ENCODE measurements at places on chromosomes 2 and 18.

- no peak for DNase-seq
Measured at GRCh38 chr2:29113027-29113686, 2.1 kb upstream of the CLIP4 start.

DNA sequence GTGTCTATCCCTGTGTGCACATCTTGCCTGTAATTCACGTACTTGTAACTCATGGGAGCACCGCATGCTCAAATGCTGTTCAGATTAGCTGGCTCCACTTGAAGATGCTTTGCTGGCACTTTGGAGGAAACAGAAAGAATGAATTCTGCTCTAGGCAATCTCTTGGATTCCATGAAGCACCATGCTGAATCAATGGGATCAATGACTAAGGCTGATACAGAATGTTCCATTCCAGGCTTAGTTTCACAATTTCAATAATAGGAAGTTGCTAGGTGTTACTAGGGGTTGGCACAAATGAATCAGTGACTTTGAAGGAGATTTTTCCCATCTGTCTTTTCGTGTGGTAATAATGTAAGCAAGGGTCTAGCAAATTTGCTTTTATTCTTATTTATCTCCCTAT lies 328.8 kb downstream of the OSR1 start:
- DNase-seq, result no peak

- peak; percentile 62 for DNase-seq
Measured at GRCh38 chr2:63189026-63189425, 138.4 kb downstream of the OTX1 start.

DNA sequence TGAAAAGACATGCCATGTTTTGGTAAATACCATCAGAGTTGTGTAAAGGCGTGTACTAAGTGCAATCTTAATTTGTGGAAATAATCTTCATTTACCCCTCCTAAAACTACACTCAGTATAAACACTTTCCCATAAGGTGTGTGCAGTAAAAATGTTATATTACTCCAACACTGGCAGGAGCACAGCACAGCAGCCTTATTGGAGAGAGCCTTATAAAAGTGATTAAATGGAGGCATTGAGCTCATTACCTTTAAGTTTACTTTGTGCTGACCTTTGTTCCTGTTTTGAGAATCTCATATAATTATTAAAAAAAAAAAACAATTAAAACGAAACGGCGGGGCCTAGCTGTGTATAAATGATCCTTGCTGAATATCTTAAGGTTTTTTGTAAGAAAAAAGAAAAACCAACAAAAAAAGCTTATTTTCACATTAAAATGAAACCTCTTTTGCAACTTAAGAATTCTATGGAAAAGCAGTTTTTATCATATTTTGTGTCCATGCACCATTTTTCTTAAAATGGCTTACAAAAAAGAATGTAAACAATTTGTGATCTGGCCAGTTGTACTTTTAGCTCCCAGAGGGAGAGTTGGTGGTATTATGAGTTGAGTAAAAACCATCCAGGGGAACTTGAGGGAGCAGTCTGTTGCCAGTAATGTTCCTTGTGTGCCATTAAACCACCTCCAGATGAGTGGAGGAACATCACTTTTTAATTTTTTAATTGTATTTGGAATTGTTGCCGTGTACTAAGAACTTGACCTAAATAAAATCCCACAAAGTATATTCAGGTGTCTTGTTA lies 103.4 kb downstream of the ABI2 start:
- no peak for DNase-seq

GRCh38 chr2:39981883-39982311 lies 202.8 kb upstream of the THUMPD2 start:
- DNase-seq, result no peak

- DNase-seq, result peak; percentile 43
Measured at GRCh38 chr18:37393945-37394609, 171.5 kb downstream of the CELF4 start.

DNA sequence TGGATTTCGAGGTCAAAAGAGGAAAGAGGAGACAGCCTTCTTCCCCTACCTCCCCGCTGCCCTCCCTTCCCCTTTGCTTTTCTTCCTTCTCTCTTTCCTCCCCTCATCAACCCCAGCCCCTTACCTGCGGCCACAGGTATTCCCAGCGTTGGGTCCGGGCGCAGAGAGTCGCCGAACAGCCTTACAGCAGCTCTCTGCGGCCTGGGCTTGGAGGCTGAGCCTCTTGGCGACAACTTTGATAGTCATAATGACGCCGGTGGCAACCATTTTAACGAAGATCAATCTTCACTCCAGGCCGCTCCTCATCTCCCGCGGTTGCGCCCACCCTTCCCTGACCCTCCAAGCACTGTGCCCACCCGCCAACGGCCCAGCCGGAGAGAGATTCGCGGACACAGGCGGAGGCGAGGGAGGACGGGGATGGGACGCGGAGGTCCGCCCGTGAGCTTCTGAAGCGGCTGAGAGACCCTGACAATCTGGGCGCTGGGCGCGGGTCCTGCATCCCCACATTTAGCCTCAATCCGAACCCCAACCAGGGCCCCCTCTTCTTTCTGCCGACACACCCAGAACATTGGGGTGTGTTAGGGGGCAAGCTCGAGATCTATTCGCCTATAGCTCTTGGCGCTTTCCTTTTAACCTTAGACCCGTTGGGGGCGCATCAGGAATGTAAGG lies 1.5 kb upstream of the EVX2 start:
- no peak for DNase-seq

GRCh38 chr2:218397820-218398436 lies 1.7 kb upstream of the CTDSP1 start:
- peak; percentile 98 for DNase-seq

DNA sequence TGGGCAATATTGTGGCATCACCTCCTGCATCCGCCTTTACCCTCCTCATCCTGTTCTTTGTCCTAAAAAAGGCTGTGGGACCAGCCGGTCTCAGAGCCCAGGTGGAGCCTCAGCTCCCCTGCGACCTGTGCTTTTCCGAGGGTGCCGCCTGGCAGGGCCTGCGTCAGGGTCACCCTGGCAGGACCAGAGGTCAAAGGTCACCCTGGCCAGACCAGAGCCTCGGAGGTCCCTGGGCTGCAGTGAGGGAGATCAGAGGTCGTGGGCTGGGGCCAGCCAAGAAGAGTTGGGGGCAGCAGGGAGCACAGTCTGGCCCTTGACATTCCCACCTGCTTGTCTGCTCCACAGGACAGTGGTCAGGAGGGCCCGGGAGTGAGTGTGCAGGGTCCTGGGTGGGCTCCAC lies 31.5 kb downstream of the RBFA start:
- DNase-seq, result no peak

DNA sequence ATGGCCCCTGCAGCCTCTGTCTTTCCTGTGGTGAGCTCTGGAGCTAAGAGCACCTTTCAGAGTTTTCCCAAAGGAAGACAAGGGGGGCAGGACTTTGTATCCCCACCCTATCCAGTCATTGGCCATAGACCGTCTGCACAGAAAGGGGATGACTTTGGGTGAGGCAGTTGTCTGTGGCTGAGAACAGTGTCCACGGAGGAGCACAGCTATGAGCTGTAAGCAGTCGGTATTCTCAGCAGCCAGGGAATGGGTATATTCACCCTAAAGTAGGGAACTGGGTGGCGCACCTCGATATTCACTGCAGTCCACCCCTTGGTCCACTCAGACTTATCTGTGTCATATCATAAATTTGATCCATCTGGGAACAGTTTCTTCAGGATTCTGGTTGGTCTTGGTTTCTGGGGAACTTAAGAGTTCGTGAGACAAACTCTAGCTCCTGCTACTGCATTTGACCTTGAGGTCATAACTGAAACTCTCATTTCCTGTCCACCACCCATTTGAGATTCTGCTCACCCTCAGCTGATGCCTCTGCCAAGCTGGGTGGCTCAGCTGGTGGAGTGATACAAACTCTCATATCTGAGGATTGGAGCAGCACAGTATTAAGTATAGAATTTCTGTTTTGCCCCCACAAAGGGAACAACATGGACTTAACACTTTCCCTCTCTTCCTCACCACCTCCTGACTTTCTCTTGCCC lies 45.2 kb upstream of the SCG2 start:
- DNase-seq, result no peak

DNA sequence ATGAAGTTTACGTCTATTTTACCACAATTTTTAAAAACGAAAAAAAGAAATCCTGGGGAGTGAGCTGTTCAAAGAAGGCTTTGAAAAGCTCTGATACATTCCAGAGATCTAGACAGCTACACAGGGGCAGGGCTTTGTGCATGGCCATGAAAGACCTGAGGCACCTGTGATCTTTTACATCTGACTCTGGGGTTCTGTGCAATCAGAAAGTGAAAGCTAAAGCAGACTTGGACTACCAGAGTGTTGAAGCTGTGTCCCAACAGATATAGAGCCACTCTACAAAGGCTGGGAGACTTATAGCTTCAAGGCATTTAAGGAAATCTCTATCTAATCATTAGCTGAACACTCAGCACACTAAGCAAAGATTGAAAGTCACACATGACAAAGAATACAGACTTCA lies 34.1 kb downstream of the PARD6G start:
- DNase-seq, result no peak

DNA sequence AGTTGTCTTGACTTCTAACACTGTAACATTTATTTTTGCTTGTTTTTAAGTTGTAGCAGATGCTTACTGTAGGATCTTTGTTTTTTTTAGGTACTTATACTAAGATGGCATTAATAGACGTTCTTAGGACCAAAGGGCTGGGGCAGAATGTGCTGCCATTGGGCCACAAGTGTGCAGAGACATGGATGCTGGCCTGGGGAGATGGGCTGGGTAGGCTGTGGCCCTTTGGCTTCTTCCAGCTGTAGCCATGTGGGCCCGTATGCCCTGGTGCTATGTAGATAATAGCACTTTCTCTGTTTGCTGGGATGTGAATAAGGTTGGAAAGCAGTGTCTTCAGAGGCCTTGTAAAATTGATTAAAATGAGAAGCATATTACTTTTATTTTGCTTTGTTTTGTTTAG lies 18.8 kb downstream of the RAB31 start:
- no peak for DNase-seq

DNA sequence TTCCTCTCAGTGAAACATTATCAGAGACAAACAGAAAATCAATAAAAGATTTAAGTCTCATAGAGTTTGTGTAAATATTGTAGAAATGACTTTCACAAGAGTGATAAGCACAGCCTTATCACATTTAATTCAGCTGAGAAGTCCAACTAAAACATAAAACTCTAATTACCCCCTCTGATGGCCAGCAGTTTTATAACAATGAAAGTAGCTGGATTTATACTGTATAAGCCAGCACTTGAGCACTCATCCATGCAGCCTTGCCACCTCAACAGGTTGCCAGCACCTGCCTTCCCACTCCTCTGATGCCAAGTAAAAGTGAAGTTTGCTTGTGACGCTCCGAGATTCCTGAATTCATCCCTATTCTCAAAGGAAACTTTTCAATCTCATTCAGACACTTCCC lies 103.0 kb upstream of the STK39 start:
- peak; percentile 41 for DNase-seq

DNA sequence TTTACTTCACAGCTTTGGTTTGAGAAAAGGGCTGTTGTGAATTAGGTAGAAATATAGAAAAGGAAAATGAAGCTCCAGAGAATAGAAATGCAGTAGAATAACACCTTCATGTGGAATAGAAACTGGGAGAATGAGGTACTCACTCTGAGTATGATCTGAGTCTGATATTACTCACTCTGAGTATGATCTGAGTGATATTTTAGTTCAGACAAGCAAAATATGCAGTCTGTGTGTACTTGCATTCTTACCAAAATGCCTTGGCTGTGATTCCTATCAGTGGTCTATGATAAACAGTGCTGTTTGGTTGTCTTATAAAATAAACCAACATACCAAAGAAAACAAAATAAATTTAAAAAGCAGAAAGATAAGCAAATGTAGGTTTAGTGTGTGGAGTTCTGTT lies 487.6 kb downstream of the THSD7B start:
- DNase-seq, result no peak

DNA sequence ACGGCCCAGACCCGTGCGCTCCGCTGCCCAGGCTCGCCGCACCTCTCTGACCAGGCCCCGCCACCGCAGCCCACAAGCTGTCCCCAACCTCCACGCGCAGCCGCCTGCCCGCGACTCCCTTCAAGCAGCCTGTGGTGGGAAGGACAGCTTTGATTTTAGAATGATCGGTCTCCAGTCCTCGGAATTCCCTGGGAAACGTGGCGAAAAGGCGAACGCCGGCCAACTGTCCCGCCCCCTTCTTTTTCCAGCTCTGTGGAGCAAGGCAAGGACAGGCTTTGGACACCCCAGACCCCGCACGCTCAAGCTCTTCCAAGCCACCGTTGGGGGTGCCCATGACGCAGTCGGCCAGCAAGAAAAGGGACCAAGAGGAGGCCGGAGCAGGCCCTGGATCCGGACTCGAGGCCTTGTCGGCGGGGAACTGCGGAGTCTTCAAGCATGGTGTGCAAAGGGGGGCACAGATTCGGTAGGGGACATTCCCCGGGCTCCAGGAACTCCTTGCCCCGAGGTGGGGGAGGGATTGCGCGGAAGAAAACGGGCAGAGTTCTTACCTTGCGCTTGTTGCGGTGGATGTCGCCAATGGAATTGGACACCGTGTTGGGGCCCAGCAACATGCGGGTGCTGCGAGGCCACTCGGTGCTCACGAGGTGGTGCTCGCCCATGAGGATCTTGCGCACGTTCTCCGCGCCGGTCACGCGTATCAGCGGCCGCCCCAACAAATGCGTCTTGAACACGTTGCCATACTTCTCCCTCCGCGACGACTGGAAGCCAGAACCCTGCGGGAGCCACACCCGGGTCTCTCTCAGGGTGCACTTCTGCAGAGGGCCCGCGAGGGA lies 4.0 kb downstream of the CYP26B1 start:
- peak; percentile 28 for DNase-seq

Data from hematopoietic multipotent progenitor cell treated with erythropoietin and hydrocortisone succinate and interleukin-3 and kit ligand, for 4 days (in vitro differentiated cells).